ENCODE measurements at places on chromosomes 3 and 15.

GRCh38 chr3:119786409-119786808, 4.5 kb downstream of the NR1I2 start:
- DNase-seq = no peak

- no peak for DNase-seq
Observed at GRCh38 chr3:58082047-58082446, 73.8 kb downstream of the FLNB start.

DNA sequence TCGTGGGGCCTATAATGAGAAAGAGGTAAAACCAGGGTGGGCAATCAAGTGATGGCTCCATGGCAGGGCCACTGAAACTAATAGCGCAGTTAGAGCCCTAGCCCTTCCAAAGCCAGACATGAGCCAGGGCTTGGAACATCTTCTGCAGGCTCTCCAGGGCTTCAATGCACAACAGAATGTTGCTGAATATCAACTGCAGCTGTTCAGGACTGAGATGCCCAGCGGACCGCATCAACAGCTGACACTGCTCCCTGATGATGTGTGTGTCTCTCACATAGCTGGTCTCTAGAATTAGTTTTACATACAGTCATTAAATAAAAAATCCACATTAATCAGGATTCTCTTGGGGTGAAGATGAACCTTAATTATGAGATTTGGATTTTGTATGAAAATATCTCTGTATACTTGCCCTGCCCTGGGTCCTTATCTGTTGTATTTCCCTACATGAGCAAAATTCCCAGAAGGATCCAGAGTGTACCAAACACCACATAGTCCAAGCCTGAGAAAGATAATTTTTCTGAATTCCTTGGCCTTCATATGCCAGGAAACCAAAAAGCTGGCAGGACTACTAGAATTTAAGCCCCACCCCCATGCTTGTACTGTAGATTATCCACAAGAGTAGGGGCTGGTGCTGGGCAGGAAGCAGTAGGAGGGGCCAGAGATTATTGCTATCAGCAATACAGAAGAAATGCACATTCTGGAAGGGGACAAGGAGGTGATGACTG, 7.7 kb upstream of the GOLGB1 start:
- DNase-seq = no peak

DNA sequence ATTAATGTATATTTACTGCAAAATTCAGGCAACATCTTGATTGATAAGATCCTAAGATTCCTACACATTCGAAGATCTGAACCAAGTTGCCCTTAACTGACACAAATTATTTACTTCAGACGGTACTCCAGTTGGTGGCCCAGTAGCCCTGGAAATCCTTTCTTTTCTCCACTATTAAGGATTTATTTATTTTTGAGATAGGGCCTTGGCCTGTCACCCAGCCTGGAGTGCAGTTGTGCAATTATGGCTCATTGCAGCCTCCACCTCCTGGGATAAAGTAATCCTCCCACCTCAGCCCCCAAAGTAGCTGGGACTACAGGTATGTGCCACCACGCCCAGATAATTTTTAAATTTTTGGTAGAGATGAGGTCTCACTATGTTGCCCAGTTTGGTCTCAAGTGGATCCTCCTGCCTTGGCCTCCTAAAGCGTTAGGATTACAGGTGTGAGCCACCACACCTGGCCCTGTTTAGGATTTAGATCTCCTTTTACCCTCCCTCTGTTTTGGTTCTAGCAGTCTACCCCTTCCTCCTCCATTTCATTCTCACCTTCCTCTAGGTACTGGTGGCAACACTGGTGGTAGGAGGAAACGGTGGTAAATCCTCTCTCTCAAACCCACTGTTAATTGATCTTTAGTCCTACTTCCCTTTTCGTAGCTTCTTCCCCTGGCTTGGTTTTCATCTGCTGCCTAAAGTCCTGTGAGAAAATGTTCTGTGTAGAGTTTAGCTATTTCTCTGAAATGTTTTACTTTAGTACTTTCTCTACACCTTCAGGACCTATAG, 12.7 kb upstream of the ZNF609 start:
- DNase-seq = no peak

Measured in CD14-positive monocyte (primary cell).